ENCODE measurements at places on chromosomes 3 and 15. TPM values are rescaled to one million over a fixed set of nuclear protein-coding genes. Genes with fewer than 3 reads are reported as not detected.

GRCh38 chr15:72790302-72790910 is 6.8 kb upstream of the ADPGK start:
- H3K4me1 ChIP-seq = no peaks in the 10 kb centered on the region
- H3K27me3 ChIP-seq = peaks cover 2% of the 10 kb centered on the region
- no peak overlapping the region for H3K4me3 ChIP-seq
- H3K27ac ChIP-seq = no peak overlapping the region

- no peak overlapping the region for H3K27ac ChIP-seq
- peaks cover 4% of the 10 kb centered on the region for H3K4me1 ChIP-seq
- no peak for DNase-seq
- H3K27me3 ChIP-seq = no peaks in the 10 kb centered on the region
These were observed 46.8 kb downstream of the CHST2 start for GRCh38 chr3:143166376-143166775.

GRCh38 chr3:42690766-42691680 is 5.7 kb downstream of the KLHL40 start:
- H3K36me3 ChIP-seq = no peaks in the 10 kb centered on the region
- DNase-seq = no peak
- no peak overlapping the region for H3K27ac ChIP-seq

- no peaks in the 10 kb centered on the region for H3K4me1 ChIP-seq
- no peak overlapping the region for H3K27ac ChIP-seq
- no peaks in the 10 kb centered on the region for H3K36me3 ChIP-seq
- no peak for DNase-seq
- H3K27me3 ChIP-seq = no peaks in the 10 kb centered on the region
These were observed 262.4 kb upstream of the PROK2 start for GRCh38 chr3:72047221-72047871.

GREM1 gene
- 0.12 TPM for total RNA-seq

PARP15 gene
- total RNA-seq = 0.12 TPM

GRCh38 chr3:129599607-129600006 is 6.9 kb downstream of the PLXND1 start:
- peak overlapping the region; percentile 55 for H3K27ac ChIP-seq
- no peaks in the 10 kb centered on the region for H3K36me3 ChIP-seq
- peaks cover 8% of the 10 kb centered on the region for H3K27me3 ChIP-seq
- H3K4me1 ChIP-seq = peaks cover 57% of the 10 kb centered on the region
- peak; percentile 73 for DNase-seq
- no peak overlapping the region for H3K4me3 ChIP-seq

Measured in GM23338 (cell line).